Glutamatergic neuron (in vitro differentiated cells): ENCODE measurements at places on chromosomes 6 and 20. TPM values are rescaled to one million over a fixed set of nuclear protein-coding genes. Genes with fewer than 3 reads are reported as not detected.
A peak's percentile ranks its signal among the peaks of the same experiment; 100 is the strongest.

GRCh38 chr6:82785206-82785605 lies 280.4 kb downstream of the UBE3D start:
- H3K27me3 ChIP-seq, result no peaks in the 10 kb centered on the region
- no peak overlapping the region for H3K4me3 ChIP-seq
- DNase-seq, result no peak
- no peaks in the 10 kb centered on the region for H3K4me1 ChIP-seq
- H3K36me3 ChIP-seq, result no peaks in the 10 kb centered on the region

- no peak overlapping the region for H3K4me3 ChIP-seq
- H3K27me3 ChIP-seq, result peaks cover 5% of the 10 kb centered on the region
- H3K36me3 ChIP-seq, result peaks cover 9% of the 10 kb centered on the region
Measured at GRCh38 chr20:32160341-32160740, 47.2 kb downstream of the PLAGL2 start.

DNA sequence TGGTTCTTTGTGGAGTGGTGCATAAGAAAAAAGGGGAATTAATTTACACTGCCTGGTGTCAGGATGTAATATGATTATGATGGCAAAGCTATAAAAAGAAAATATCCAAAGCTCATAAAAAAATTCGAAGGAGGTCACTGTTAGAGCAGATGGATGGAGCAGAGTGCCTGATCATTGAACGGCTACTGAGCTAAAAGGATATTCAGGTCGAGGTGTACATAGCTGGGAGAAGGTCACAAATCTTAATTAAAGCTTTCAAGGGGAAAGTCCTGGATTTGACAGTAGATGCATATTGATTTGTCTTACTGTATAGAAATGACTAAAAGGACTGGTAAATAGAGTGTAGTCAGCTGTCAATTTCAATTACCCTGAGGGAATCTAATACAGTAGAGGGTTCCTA lies 84.4 kb downstream of the PKIB start:
- H3K4me1 ChIP-seq, result peaks cover 8% of the 10 kb centered on the region
- H3K4me3 ChIP-seq, result no peak overlapping the region
- H3K27ac ChIP-seq, result peak overlapping the region; percentile 29
- no peaks in the 10 kb centered on the region for H3K36me3 ChIP-seq
- DNase-seq, result no peak

DNA sequence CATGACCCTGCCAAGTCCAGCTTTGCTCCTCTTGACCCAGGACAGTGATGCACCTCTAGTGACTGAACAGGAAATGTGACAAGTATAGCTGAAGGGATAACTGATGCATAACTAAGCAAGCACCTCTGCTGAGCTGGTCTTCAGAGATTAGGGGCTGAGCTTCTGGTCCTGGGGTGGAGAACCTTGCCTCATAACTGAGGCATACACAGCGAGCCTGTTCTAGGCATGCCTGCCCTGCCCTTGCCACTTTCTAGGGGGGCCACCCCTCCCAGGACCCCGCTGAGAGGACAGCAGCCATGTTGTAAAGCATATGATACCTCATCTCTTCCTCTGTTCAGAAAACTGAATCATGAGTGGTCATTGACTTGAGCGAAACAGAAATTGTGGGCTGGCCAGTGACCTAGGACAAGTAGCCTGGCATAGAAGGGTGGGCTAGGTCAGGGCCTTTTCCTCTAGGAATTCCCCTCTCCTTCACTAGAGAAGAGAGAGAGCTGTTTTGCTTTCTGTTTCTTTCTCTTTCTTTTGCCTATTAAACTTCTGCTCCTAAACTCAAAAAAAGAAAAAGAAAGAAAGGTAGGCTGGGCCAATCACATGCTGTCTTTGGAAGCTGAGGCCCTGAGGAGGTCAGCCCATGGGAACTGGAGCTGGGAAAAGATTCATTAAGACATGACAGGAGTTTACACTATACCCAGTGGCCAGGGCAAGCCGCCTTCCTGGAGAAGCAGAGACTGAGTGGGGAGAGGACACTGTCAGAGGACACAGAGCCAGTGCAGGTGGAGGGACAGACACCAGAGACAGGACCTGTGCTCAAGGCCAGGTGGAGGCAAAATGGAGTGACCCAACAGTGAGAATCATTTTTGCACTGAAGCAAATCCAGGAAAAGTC lies 23.1 kb downstream of the ALDH5A1 start:
- no peak overlapping the region for H3K27ac ChIP-seq
- H3K4me3 ChIP-seq, result no peak overlapping the region
- peaks cover 6% of the 10 kb centered on the region for H3K4me1 ChIP-seq
- no peak for DNase-seq
- H3K36me3 ChIP-seq, result no peaks in the 10 kb centered on the region

GRCh38 chr6:25960734-25961133 lies 1.9 kb upstream of the TRIM38 start:
- no peak for DNase-seq
- peaks cover 5% of the 10 kb centered on the region for H3K4me1 ChIP-seq
- H3K27me3 ChIP-seq, result peaks cover 3% of the 10 kb centered on the region
- H3K36me3 ChIP-seq, result peaks cover 24% of the 10 kb centered on the region

DNA sequence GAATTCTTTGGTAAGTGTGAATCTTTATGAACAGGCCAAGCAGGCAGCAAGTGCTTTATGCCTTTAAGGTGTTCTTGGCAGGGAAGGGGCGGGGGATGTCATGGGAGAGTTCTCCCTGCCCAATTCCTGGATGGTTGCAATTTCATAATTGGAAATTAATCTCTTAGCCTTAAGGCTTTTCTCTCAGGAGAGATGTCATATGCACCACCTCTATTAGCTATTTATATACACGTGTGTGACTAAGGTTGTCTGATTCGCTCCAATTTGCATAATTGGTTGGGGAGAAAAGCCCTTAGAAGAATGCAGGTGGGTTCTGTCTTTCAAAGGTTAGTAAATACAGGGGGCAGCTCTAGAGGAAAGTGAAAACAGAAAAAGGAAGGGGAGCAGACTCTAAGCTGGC lies 5.2 kb upstream of the ENPP5 start:
- H3K27ac ChIP-seq, result no peak overlapping the region
- no peaks in the 10 kb centered on the region for H3K36me3 ChIP-seq
- H3K4me1 ChIP-seq, result no peaks in the 10 kb centered on the region
- no peaks in the 10 kb centered on the region for H3K27me3 ChIP-seq
- DNase-seq, result no peak

GRCh38 chr6:30325150-30325872 lies 1.4 kb upstream of the TRIM39 start:
- H3K27me3 ChIP-seq, result peaks cover 6% of the 10 kb centered on the region
- no peaks in the 10 kb centered on the region for H3K36me3 ChIP-seq
- peak; percentile 69 for DNase-seq
- H3K4me1 ChIP-seq, result peaks cover 25% of the 10 kb centered on the region

GRCh38 chr6:26286168-26286877 lies 78.7 kb upstream of the BTN3A2 start:
- peak overlapping the region; percentile 93 for H3K4me3 ChIP-seq
- DNase-seq, result peak; percentile 39
- H3K27ac ChIP-seq, result peak overlapping the region; percentile 91
- peaks cover 6% of the 10 kb centered on the region for H3K36me3 ChIP-seq
- peaks cover 4% of the 10 kb centered on the region for H3K4me1 ChIP-seq

DNA sequence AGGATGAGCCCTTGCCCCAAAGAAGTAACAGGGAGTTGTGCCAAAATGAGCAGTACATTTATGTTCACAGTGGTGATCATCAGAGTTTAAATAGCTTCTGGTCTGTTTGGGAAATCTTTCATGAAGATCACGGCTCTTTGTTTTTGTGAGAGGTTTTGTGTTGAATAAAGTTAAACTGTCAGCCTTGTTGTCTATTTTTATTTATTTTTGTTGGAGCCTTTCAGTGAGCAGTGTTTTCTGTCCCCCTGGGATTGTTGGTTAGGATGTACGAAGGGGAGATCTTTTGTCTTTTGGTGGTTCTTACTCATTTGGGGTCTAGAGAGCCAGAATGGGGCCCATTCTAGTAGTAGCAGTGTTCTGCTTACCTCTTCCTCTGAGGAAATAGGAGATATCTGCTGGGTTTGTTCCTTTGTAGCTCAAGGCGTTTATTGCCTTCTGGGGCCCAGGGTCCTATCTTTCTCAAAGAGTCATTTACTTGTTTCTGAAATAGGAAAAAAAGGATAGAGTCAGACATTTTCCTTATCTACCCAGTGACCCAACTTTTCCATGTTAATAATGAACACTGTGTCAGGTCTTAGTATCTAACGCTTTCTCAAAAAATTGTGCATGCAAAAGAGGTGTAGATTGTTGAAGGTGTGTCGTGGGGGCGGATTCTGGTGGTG lies 157.4 kb downstream of the JARID2 start:
- H3K4me1 ChIP-seq, result peaks cover 72% of the 10 kb centered on the region
- H3K4me3 ChIP-seq, result peak overlapping the region; percentile 55
- H3K27ac ChIP-seq, result peak overlapping the region; percentile 62
- no peak for DNase-seq
- H3K36me3 ChIP-seq, result no peaks in the 10 kb centered on the region

- no peaks in the 10 kb centered on the region for H3K4me1 ChIP-seq
- H3K27me3 ChIP-seq, result peaks cover 2% of the 10 kb centered on the region
- DNase-seq, result no peak
- H3K27ac ChIP-seq, result no peak overlapping the region
- H3K4me3 ChIP-seq, result no peak overlapping the region
- H3K36me3 ChIP-seq, result no peaks in the 10 kb centered on the region
Measured at GRCh38 chr6:144474904-144475303, 189.8 kb downstream of the UTRN start.

GRCh38 chr6:71473926-71474325 lies 185.3 kb downstream of the OGFRL1 start:
- H3K4me3 ChIP-seq, result no peak overlapping the region
- no peaks in the 10 kb centered on the region for H3K27me3 ChIP-seq
- no peak overlapping the region for H3K27ac ChIP-seq
- no peaks in the 10 kb centered on the region for H3K36me3 ChIP-seq

DNA sequence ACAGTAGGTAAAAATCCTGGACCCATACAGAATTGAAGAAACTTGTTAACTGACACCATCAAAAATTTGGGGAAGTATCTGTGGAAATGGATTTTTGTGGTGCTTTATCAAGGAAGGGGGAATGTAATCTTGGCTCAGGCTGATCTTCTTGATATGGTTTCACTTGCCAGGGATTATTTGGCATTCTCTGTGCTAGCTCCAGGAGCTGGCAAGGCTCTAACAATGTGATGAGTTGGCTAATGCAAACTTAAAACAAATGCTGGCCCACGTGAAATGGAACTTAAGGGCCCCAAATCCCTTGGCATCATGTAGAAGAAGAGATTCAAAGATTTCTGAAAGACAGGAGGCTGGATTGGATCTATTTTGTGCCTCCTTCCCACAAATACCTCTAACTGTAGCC lies 13.1 kb downstream of the KCNS1 start:
- H3K27me3 ChIP-seq, result no peaks in the 10 kb centered on the region
- no peak overlapping the region for H3K27ac ChIP-seq
- no peak for DNase-seq
- H3K36me3 ChIP-seq, result no peaks in the 10 kb centered on the region

- no peak overlapping the region for H3K27ac ChIP-seq
- H3K36me3 ChIP-seq, result peaks cover 8% of the 10 kb centered on the region
- DNase-seq, result peak; percentile 65
- peaks cover 3% of the 10 kb centered on the region for H3K4me1 ChIP-seq
- H3K4me3 ChIP-seq, result no peak overlapping the region
- H3K27me3 ChIP-seq, result no peaks in the 10 kb centered on the region
Measured at GRCh38 chr20:59342023-59342957, 41.9 kb downstream of the EDN3 start.

DNA sequence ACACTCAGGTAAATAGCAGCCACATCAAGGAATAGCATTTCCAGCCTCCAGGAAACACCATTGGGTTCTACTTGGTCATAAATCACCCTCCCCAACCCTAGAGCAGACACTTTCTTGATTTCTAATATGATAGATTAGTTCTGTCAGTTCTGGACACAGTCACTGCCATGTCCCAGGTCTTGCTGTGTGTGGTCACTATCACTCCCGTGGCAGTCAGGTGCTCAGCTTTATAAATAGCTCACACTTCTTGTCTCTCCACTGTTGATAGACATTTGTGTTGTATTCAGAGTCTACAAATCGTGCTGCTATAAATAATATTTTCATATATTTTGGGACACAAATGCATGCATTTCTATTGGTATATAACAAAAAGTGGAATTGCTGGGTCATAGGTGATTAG lies 13.3 kb downstream of the HLA-F start:
- no peak overlapping the region for H3K27ac ChIP-seq
- H3K36me3 ChIP-seq, result peaks cover 8% of the 10 kb centered on the region
- no peaks in the 10 kb centered on the region for H3K4me1 ChIP-seq

DNA sequence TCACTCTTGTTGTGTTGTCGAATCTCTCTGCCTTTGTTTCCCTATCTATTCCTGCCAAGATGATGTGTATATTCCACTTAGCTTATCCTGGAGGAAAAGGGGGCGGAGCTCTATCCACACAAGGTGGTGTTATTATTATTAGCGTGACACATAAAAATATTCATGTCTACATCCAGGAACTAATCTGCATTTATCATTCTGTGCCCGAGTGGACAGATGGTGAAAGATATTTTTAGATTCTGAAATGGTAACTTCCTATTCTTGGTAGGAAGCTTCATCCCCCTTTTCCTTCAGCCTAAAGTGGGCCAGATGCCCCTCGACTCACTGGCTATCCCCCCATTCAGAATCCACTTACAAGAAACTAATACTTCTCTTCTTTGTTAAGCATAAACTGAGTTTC lies 2.0 kb downstream of the XKR7 start:
- peaks cover 69% of the 10 kb centered on the region for H3K4me1 ChIP-seq
- H3K4me3 ChIP-seq, result peak overlapping the region; percentile 90
- peaks cover 22% of the 10 kb centered on the region for H3K27me3 ChIP-seq
- no peak for DNase-seq

- no peak for DNase-seq
- H3K27ac ChIP-seq, result peak overlapping the region; percentile 19
- no peaks in the 10 kb centered on the region for H3K36me3 ChIP-seq
Measured at GRCh38 chr6:24126586-24127192, 674 bp downstream of the NRSN1 start.

- H3K4me3 ChIP-seq, result no peak overlapping the region
- H3K27me3 ChIP-seq, result peaks cover 2% of the 10 kb centered on the region
- no peaks in the 10 kb centered on the region for H3K36me3 ChIP-seq
- H3K4me1 ChIP-seq, result no peaks in the 10 kb centered on the region
- H3K27ac ChIP-seq, result no peak overlapping the region
- no peak for DNase-seq
Measured at GRCh38 chr6:7691021-7691420, 34.9 kb upstream of the BMP6 start.

GRCh38 chr20:43853174-43853803 lies 61.4 kb upstream of the TOX2 start:
- H3K36me3 ChIP-seq, result no peaks in the 10 kb centered on the region
- DNase-seq, result no peak
- no peaks in the 10 kb centered on the region for H3K27me3 ChIP-seq

- no peak overlapping the region for H3K4me3 ChIP-seq
- peak overlapping the region; percentile 82 for H3K27ac ChIP-seq
- peaks cover 22% of the 10 kb centered on the region for H3K4me1 ChIP-seq
- peaks cover 5% of the 10 kb centered on the region for H3K36me3 ChIP-seq
Measured at GRCh38 chr6:95686895-95687294, 109.6 kb downstream of the MANEA start.

HLA-F gene
- total RNA-seq, result 1.9 TPM

TRIM38 gene
- total RNA-seq, result 0.05 TPM

ENPP5 gene
- 1.2 TPM for total RNA-seq

HLA-DRB1 gene
- total RNA-seq, result 0.34 TPM

SIGLEC1 gene
- total RNA-seq, result not detected

LPA gene
- 1.9 TPM for total RNA-seq

GMEB2 gene
- 12.8 TPM for total RNA-seq
